Nephron progenitor cell (in vitro differentiated cells): ENCODE measurements at places on chromosomes 2 and 18.
A peak's percentile ranks its signal among the peaks of the same experiment; 100 is the strongest.

GRCh38 chr2:201220102-201220570, 37.2 kb downstream of the CASP10 start:
- peaks cover 2% of the 10 kb centered on the region for H3K27me3 ChIP-seq
- H3K27ac ChIP-seq = no peak overlapping the region
- H3K36me3 ChIP-seq = no peaks in the 10 kb centered on the region
- H3K4me3 ChIP-seq = no peak overlapping the region

- H3K4me3 ChIP-seq = no peak overlapping the region
- H3K36me3 ChIP-seq = no peaks in the 10 kb centered on the region
- no peak for DNase-seq
- no peak overlapping the region for H3K27ac ChIP-seq
- no peaks in the 10 kb centered on the region for H3K27me3 ChIP-seq
Observed at GRCh38 chr2:161104054-161104553, 56.1 kb upstream of the TANK start.

DNA sequence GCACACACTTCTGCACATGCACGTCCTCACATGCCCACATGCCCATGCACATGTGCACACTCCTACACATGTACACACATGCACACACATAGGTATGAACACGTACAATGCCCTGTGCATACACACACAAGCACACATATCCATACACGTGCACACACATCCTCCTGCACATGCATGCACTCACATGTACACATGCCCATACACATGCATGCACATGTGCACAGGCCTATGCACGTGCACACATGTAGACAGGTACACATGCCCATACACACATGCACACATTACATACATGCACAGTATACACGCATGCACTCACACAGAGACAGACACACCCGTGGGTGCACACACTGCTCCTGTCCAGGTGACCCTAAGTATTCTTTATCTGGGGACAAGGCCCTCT, 34.3 kb downstream of the GPC1 start:
- H3K36me3 ChIP-seq = peaks cover 19% of the 10 kb centered on the region
- peaks cover 17% of the 10 kb centered on the region for H3K4me1 ChIP-seq
- no peak overlapping the region for H3K4me3 ChIP-seq
- H3K27ac ChIP-seq = peak overlapping the region; percentile 62
- no peak for DNase-seq
- no peaks in the 10 kb centered on the region for H3K27me3 ChIP-seq

DNA sequence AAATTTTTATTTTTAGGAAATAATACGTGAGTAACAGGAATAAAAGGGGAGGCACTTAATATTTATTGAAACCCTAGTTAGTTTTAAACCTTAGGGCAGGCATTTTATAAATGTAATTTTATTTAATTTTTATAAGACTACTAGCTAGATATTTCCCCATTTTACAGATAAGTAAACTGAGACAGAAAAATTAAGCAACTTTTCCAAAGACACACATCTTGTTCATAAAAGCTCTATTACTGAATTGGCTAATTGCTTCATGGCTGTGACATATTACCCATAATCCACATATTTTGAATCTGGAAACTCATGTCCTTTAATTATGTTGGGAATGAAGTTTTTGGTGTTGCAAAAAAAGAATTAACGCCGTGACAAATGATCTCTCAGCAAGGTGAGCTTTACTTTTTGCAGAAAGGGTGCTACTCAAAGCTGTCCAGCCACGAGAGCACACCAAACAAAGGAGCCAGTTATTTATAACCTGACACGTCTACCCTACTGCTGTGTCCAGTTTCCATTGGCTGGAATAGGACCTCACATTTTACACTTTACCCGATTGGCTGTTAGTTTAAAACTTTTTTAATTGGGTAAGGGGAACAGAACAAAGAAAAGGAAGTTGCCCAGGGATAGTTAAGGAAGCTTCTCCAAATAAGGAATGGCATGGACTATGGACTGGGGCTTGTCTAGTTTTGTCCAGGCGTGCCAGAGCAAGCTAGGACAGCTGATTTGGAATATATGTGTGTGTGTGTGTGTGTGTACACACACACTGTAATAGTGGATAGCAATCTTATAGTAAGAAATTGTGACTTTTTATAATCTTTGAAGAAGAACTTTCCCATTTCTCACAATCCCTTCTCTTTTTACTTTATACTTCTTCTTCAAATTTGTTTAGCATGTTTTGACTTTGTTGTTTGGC, 54.2 kb downstream of the COMMD1 start:
- peaks cover 12% of the 10 kb centered on the region for H3K4me1 ChIP-seq
- DNase-seq = no peak
- peaks cover 38% of the 10 kb centered on the region for H3K36me3 ChIP-seq
- H3K27me3 ChIP-seq = no peaks in the 10 kb centered on the region
- no peak overlapping the region for H3K4me3 ChIP-seq

GRCh38 chr2:236865052-236865451, 220.6 kb upstream of the COPS8 start:
- peaks cover 20% of the 10 kb centered on the region for H3K4me1 ChIP-seq
- H3K4me3 ChIP-seq = no peak overlapping the region
- DNase-seq = no peak
- no peak overlapping the region for H3K27ac ChIP-seq
- peaks cover 29% of the 10 kb centered on the region for H3K36me3 ChIP-seq

DNA sequence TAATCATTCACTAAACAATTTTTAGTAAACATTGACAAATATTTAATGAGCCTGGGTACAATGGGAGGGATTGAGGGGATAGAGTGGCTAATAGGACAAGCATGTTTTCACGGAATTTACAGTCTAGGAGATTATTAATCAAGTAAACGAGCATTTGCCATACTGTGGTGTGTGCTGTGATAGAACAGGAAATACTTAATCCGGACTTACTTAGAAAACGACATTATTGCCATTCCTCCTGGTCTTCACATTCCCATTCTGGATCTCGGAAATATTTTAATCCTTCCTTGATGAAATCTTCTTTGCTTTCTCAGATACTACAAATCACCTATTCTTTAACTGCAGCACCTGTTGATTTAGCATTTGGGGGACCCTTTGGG, 905 bp downstream of the TTLL4 start:
- no peak for DNase-seq
- peaks cover 26% of the 10 kb centered on the region for H3K36me3 ChIP-seq
- peak overlapping the region; percentile 99 for H3K4me3 ChIP-seq

- H3K27me3 ChIP-seq = no peaks in the 10 kb centered on the region
- H3K36me3 ChIP-seq = peaks cover 1% of the 10 kb centered on the region
- no peak for DNase-seq
- H3K27ac ChIP-seq = no peak overlapping the region
- H3K4me1 ChIP-seq = peaks cover 32% of the 10 kb centered on the region
Observed at GRCh38 chr2:222355860-222356259, 57.1 kb upstream of the PAX3 start.

GRCh38 chr2:65662654-65663432, 230.4 kb upstream of the SPRED2 start:
- H3K27ac ChIP-seq = no peak overlapping the region
- H3K4me1 ChIP-seq = peaks cover 73% of the 10 kb centered on the region
- peaks cover 14% of the 10 kb centered on the region for H3K36me3 ChIP-seq
- peaks cover 15% of the 10 kb centered on the region for H3K27me3 ChIP-seq

- DNase-seq = no peak
- H3K4me3 ChIP-seq = peak overlapping the region; percentile 15
- H3K4me1 ChIP-seq = peaks cover 39% of the 10 kb centered on the region
- H3K36me3 ChIP-seq = peaks cover 24% of the 10 kb centered on the region
- H3K27me3 ChIP-seq = no peaks in the 10 kb centered on the region
Observed at GRCh38 chr2:177242121-177242987, 22.2 kb downstream of the NFE2L2 start.

- H3K4me1 ChIP-seq = peaks cover 36% of the 10 kb centered on the region
- peaks cover 40% of the 10 kb centered on the region for H3K27me3 ChIP-seq
- no peak overlapping the region for H3K27ac ChIP-seq
- H3K4me3 ChIP-seq = no peak overlapping the region
Observed at GRCh38 chr2:71937396-71937795, 210.3 kb downstream of the CYP26B1 start.

DNA sequence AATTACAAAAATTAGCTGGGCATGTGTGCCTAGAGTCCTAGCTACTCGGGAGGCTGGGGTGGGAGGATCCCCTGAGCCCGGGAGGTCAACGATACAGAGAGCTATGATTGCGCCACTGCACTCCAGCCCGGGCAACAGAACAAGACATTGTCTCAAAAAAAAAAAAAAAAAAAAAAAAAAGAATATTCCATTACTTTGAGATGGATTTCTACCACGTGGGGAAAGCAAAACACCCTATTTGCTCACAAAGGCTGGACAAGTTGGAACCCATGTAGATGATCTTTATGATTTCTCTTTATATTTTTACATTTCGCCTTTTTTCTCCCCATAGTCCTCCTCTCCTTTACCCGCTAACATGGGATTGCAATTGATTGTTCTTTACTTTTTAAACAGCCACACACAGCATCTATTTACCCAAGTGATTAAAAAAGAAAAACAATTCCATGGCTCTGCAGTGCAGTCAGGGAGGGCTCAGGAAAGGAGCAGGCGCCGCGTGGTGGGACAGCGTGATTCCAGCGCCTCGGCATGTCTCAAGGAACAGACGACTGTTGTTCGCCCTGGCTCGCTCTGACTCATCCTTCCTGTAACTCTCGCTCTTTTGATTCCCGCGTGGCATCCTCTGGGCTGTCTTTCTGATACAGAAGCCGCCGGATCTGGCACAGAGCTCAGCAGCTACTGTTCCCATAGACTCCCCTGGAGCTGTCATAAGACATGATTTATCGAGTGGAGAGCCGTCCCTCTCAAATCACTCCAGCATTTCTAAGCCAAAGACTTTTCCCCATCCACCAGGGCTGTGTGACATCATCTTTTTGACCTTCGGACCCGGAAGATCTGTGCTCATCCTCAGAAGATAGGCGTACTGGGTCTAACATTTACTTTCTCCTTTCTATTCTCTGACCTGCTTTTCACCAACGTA, 230.4 kb upstream of the AGAP1 start:
- H3K4me1 ChIP-seq = peaks cover 40% of the 10 kb centered on the region
- no peak overlapping the region for H3K4me3 ChIP-seq
- peaks cover 3% of the 10 kb centered on the region for H3K27me3 ChIP-seq
- H3K36me3 ChIP-seq = no peaks in the 10 kb centered on the region
- H3K27ac ChIP-seq = peak overlapping the region; percentile 70

DNA sequence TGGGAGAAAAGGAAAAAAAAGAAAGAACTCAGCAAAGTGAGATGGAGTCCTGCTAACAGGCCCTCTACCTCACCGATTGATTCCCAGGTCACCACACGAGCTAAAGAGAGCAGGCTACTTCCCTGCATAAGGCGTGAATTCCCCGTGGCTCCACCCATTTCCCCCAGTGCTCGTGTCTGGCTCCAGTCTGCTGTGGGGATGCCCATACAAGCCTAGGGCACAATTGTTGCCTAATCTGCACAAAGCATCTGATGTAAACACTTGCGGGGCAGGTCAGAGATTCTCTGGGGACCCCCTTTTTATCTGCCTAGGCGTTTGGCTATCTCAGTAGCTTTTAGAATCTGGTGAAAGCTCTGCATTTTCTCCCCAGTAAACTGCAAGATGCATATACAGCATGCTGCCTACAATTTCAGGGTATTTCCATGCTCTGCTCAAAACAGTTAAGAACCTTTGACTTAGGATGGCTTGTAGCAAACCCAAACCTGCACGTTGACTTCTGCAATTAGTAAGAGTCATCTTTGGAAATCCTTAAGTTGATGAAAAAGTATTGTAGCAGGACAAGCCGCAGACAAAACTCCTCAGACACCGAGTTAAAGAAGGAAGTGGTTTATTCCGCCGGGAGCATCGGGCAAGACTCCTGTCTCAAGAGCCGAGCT, 34.8 kb downstream of the MYO3B start:
- H3K4me1 ChIP-seq = peaks cover 31% of the 10 kb centered on the region
- DNase-seq = no peak
- no peaks in the 10 kb centered on the region for H3K36me3 ChIP-seq

GRCh38 chr2:134416637-134417036, 162.8 kb downstream of the MGAT5 start:
- no peak overlapping the region for H3K27ac ChIP-seq
- peaks cover 23% of the 10 kb centered on the region for H3K4me1 ChIP-seq
- peaks cover 6% of the 10 kb centered on the region for H3K27me3 ChIP-seq
- H3K36me3 ChIP-seq = no peaks in the 10 kb centered on the region
- no peak for DNase-seq

GRCh38 chr18:21853016-21853415, 112.4 kb downstream of the MIB1 start:
- no peaks in the 10 kb centered on the region for H3K27me3 ChIP-seq
- no peak overlapping the region for H3K4me3 ChIP-seq
- H3K4me1 ChIP-seq = no peaks in the 10 kb centered on the region
- DNase-seq = no peak

DNA sequence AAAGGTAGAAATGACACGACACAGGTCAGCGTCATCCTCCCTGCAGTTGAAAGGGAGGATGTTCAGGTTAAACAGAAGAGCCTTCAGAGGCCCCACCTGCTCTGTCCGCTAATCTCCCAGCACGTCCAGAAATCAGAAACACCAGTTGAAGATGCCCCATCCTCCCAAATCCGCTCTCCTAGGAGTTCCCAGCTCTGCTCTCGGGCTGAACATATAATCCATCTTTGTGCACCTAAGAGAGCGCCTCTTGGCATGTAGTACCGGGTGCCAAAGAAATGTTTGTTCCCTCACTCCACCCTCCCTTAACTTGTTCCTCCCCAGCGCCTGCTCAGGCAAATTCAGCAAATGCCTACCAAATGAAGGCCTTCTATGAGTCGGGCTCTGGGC, 145.2 kb upstream of the SMAD2 start:
- peaks cover 11% of the 10 kb centered on the region for H3K27me3 ChIP-seq
- no peaks in the 10 kb centered on the region for H3K36me3 ChIP-seq
- H3K4me3 ChIP-seq = no peak overlapping the region
- no peak for DNase-seq
- peaks cover 58% of the 10 kb centered on the region for H3K4me1 ChIP-seq
- H3K27ac ChIP-seq = no peak overlapping the region

- peaks cover 25% of the 10 kb centered on the region for H3K4me1 ChIP-seq
- no peaks in the 10 kb centered on the region for H3K36me3 ChIP-seq
- H3K27ac ChIP-seq = no peak overlapping the region
- H3K4me3 ChIP-seq = no peak overlapping the region
- no peak for DNase-seq
Observed at GRCh38 chr2:45809205-45809604, 157.7 kb downstream of the PRKCE start.

- no peak overlapping the region for H3K4me3 ChIP-seq
- H3K36me3 ChIP-seq = no peaks in the 10 kb centered on the region
- no peak overlapping the region for H3K27ac ChIP-seq
- peak; percentile 81 for DNase-seq
Observed at GRCh38 chr2:88187038-88187676, 17.0 kb downstream of the THNSL2 start.

DNA sequence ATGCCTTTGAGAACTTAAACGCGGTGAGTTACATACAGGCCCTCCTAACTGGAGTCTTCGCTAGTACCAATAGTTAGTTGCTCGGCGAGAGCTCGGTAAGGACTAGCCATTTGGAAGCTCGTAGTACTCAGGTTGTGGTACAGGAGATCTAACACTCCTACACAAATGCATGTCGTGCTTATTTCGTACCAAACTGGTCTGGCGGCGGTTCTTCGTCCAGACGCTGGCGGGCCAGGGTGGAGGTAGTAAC, 346 bp upstream of the VRK2 start:
- DNase-seq = no peak
- H3K4me3 ChIP-seq = peak overlapping the region; percentile 85
- H3K27ac ChIP-seq = peak overlapping the region; percentile 61
- peaks cover 21% of the 10 kb centered on the region for H3K36me3 ChIP-seq
- H3K27me3 ChIP-seq = no peaks in the 10 kb centered on the region
